ENCODE measurements at places on chromosomes 12 and 14.

DNA sequence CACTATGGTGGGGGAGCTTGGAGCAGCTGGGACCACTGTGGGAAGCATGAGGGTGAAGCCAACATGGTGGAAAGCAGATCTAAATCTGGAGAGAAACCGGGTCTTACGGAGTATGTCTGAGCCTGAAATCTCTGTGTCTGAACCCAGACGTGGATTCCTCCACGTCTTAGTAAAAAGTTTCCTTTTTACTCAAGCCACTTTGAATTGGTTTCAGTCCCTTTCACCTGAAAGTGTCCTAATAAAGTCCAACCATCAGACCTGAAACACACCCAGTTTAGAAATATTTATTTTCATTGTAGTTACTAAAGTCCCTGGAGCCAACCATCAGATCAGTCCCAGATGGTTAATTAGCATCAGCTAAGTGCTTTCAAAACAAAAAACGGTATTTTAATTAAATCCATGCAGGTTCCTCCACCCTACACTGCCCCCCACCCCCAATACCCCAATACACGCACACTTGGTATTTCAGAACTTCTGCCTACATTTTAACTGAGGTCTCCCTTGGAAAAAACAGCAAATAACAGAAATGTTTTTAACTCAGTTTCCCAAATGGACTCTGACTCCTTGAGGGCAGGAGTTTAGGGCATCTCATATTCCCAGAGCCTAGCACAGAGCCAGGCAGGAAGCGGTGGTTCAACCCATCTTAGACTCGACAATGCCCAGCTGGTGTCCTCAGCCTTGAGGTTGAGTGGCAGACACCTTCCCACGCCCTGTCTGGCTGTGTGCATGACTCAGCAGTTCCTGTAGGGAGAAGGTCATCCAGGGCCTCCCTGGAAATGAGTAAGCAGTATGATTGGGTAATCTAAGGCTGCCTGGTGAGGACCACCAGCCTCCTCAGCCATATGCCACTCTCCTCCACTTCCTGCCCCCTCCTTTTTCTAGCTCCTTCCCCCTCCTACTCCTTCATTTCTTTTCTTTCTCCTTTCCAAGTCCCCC is 175.8 kb downstream of the TTC8 start:
- no peak for DNase-seq

DNA sequence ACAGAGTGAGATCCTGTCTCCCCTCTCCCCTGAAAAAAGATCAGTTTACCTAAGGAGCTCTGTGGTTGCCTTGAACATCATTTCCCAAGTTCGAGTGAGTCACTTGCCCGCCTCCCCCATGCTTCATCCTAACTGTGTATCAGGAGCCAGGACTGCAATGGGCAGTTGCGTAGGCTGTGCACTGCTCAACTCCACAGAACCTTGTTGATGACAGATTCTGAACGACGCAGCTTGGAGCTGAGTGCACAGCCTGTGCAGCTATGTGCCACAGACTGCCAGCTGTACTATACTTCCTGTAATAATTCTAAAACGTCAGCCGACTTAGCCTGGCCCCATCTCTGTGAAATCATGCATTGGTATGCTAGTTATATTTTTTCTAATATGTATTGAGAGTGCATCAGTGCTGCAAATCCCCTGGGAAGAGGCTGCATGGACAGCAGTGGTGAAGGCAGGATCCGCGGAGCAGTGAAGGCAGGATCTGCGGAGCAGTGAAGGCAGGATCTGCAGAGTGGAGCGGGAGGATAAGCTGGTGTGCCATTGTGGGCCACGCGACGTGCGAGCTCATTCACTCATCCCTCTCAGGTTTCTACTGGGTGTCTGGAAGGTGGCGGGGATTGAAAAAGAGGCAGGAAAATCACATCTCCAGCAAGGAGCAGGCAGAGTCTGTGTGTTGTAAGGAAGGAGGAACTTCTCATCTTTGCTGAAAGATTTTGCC is 80.8 kb downstream of the GALNT9 start:
- no peak for DNase-seq

DNA sequence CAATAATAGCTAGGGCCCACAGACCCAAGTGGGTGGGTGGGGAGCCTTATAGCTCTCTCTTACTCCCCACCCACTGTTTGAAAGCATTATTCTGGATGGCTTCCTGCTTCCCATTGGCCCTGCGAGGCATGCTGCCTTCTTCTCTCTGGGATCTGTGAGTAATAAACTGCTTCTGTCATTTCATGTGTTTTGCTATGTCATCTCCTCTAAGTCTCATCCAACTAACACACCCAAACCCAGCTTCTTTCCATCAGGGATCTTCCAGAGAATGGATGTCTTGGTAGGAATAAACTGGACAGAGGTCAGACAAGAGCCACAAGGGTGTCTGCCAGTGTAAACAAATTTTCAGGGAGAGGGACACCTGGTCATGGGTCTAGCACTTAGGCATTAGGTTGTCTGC is 66.4 kb upstream of the BDKRB2 start:
- DNase-seq: no peak

- DNase-seq: no peak
These were observed 164.1 kb downstream of the SPTSSA start for GRCh38 chr14:34297786-34298520.

DNA sequence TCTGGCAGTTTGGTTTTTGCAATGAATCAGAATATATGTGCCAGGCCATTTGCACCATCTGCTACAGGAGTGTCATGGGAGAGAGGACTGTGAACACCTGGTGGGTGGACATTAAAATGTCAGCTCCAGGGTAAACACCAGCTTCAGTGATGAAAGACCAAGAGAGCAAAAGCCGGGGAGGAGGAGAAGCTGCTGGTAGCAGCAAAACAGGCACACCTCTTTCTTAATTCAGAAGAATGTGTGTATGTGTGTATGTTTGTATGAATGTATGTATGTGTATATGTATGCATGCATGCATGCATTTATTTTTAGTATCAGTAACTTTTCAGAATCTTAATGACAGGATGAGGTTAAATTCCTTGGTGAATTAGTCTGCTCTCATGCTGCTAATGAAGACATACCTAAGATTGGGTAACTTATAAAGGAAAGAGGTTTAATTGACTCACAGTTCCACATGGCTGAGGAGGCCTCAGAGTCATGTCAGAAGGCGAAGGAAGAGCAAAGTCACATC is 357.4 kb upstream of the PRICKLE1 start:
- no peak for DNase-seq

DNA sequence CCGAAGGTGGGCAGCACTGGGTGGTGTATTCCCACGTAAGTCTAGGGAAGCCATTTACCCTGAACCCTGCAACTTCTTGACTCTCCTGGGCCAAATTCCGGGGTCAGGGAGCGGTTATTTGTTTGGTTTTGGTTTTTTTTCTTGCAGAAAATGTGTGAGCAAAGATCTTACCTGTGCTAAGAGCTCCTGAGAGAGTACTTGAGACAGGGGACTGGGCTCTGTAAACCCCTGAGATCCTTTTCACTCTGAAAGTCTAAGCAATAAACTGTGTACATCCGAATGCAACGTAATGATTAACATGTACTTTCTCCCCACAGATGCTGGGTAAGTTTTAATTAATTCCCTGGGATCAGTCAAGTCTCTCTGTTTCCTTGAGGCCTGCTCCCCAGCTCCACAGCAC is 21.5 kb downstream of the OR10P1 start:
- DNase-seq: no peak

DNA sequence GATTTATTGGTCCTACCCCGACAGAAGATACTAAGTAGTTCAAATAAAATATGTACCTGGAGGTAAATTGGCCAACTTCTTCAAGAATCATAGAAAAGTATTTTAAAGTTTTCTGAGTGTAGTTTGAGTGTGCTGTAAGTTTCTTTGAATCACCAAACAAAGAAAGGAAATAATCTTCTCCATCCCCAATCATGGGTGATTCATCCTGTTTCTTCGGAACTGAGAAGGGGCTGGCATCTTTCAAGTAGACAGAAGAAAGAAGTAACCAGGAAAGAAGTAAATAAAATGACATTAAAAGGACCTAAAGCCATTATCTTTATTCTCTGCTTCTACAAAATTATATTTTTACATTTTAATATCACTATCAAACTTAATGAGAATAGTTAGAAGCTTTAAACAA is 6.8 kb downstream of the LMNTD1 start:
- DNase-seq: no peak
